ENCODE measurements at places on chromosomes 5 and 9. TPM values are rescaled to one million over a fixed set of nuclear protein-coding genes. Genes with fewer than 3 reads are reported as not detected.

DNA sequence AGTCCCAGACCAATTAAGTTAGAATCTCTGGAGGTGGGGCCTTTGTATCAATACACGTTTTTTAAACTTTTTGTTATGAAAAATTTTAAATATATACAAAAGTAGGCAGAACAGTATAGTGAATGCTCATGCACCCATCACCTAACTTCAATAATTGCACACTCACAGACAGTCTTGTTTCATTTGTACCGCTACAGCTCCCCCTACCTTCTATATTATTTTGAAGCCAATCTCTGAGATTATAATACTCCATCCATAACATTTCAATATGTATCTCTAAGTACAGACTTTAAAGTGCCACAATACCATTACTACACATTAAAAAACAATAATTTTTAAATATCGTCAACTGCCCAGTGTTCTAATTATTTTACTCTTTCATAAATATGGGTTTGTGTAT is 32.9 kb downstream of the ISL1 start:
- no peak for DNase-seq
- H3K4me1 ChIP-seq = no peaks in the 10 kb centered on the region
- H3K27ac ChIP-seq = no peak overlapping the region
- H3K36me3 ChIP-seq = no peaks in the 10 kb centered on the region
- no peak overlapping the region for H3K4me3 ChIP-seq

- H3K27me3 ChIP-seq = no peaks in the 10 kb centered on the region
- H3K36me3 ChIP-seq = no peaks in the 10 kb centered on the region
- no peaks in the 10 kb centered on the region for H3K4me1 ChIP-seq
- H3K27ac ChIP-seq = no peak overlapping the region
Observed at GRCh38 chr5:58544926-58545325, 37.9 kb upstream of the RAB3C start.

- no peak for DNase-seq
- no peaks in the 10 kb centered on the region for H3K4me1 ChIP-seq
- no peaks in the 10 kb centered on the region for H3K27me3 ChIP-seq
- H3K36me3 ChIP-seq = no peaks in the 10 kb centered on the region
Observed at GRCh38 chr5:91787718-91788117, 404.6 kb upstream of the ARRDC3 start.

- H3K27me3 ChIP-seq = no peaks in the 10 kb centered on the region
- no peak overlapping the region for H3K4me3 ChIP-seq
- no peaks in the 10 kb centered on the region for H3K36me3 ChIP-seq
- H3K27ac ChIP-seq = no peak overlapping the region
- DNase-seq = no peak
Observed at GRCh38 chr5:155807884-155808576, 518.9 kb upstream of the SGCD start.

DNA sequence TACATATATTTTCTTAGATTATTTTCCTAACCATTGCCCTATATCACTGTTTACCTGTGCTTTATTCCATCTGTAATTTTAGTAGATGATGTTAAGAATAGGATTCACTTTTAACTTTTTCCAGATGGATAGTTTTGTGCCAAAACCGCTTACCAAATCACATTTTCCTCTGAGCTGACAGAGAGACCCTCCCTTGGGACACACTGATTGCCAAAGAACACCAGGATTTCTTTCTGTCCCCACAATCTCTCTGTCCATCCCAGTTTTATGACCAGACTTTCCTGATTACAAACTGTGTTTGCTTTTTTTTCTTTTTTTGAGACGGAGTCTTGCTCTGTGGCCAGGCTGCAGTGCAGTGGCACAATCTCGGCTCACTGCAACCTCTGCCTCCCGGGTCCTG is 81.3 kb upstream of the SPATA31C2 start:
- no peaks in the 10 kb centered on the region for H3K36me3 ChIP-seq
- no peak overlapping the region for H3K27ac ChIP-seq
- no peak for DNase-seq
- H3K27me3 ChIP-seq = no peaks in the 10 kb centered on the region
- H3K4me3 ChIP-seq = no peak overlapping the region
- H3K4me1 ChIP-seq = no peaks in the 10 kb centered on the region

DNA sequence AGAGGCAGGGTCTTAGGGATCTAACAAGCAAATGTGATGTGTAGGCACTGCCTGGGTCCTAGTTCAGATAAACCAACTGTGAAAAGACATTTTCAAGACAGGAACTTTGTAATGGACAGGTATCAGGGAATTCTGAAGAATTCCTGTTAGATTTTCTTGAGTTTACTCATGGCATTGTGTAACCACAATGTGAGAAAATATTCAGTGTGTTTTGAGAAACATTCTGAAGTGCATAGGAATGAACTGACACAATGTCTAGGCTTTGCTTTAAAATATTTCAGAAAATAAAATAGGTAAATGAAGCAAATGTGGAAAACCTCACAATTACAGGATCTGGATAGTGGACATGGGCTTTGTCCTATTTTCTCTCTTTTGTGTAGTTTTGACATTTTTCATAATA is 15.2 kb upstream of the AFAP1L1 start:
- no peak for DNase-seq
- H3K4me3 ChIP-seq = no peak overlapping the region
- H3K27ac ChIP-seq = no peak overlapping the region
- no peaks in the 10 kb centered on the region for H3K27me3 ChIP-seq

DNA sequence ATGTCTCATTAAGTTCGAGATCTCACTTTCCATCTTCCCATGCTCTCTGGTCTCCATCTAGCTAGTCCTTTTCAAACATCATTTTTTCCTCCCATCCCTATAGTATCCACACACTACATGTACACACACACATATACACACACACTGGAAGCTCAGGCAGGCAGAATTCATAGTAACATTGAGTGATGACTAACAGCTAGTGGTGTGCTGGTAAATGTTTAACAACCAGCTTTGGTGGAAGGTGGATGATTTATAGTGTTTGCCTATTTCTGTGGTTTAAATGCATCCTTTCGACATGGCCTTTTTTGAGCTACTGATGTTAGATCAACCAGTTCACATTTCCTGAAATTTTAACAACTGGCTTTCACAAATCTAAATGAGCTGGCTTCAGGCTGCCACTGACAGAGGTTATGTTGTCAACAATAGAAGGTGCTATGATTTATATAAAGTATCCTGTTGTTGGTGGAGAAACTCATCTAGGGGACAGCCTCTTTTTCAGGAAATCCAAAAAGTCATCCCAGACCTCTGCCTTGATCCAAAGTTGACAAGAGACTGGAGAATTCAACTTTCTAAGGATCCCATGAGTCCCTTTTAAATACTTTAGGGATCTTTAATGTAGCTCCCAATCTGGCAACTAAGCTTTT is 117.8 kb downstream of the CCDC192 start:
- H3K36me3 ChIP-seq = no peaks in the 10 kb centered on the region
- H3K27me3 ChIP-seq = no peaks in the 10 kb centered on the region
- H3K27ac ChIP-seq = no peak overlapping the region
- no peak for DNase-seq
- no peak overlapping the region for H3K4me3 ChIP-seq
- H3K4me1 ChIP-seq = peaks cover 30% of the 10 kb centered on the region

DNA sequence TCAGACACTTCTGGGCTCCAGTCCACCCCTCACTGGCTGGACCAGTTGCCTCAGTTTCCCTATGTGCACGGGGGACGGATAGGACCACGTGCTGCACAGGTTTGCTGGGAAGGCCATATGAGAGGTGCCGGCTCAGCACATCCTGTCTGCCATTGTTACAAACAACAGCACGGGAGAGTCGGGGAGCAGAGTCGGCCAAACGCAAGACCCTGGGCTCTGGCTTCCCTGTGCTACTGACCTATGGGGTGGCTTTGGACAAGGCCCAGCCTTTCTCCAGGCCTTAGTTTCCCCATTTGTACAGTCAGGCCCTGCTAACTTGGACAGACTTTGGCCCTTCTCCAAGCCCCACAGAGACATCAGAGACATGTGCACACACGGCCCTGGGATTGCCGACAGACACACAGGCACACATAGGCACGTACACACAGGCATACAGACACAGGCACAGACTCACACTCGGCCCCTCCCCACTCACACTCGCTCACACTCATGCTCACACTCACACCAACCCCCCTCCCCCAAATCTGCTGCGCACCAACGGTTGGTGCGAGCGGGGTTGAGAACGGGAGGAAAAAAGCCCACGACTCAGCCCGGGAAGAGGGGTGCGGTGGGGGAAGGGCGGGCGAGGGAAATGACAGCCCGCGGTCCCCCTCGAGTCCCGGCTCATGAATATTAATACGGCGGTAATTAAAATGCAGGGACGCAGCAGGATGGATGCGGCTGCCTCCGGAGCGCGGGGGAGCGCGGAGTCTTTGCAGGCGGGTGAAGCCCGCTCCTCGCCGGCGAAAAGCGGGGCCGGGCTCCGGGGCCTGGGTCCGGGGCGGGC is 133.0 kb downstream of the C9orf50 start:
- peaks cover 15% of the 10 kb centered on the region for H3K36me3 ChIP-seq
- peaks cover 89% of the 10 kb centered on the region for H3K4me1 ChIP-seq
- H3K27ac ChIP-seq = peak overlapping the region; percentile 99
- H3K27me3 ChIP-seq = no peaks in the 10 kb centered on the region
- H3K4me3 ChIP-seq = peak overlapping the region; percentile 42

DNA sequence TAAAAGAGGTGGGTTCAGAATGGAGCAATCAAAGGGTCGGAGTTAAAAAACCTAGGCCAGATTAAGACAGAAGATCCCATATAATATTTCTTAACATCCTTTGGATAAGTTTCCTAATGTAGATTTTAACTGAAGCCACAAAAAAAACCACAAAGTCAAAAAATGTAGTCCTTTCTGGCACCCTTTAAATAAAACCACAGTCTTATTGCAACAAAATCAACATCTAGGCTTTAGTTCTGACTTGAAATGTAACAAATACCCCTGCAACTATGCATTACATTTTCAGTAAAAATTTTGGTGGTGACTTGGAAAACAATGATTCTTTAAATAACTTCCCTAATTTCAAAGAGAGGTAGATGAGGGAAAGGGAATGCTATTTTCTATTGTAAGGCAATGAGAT is 109.2 kb downstream of the PSAT1 start:
- no peak overlapping the region for H3K4me3 ChIP-seq
- peaks cover 4% of the 10 kb centered on the region for H3K27me3 ChIP-seq
- no peak for DNase-seq
- no peak overlapping the region for H3K27ac ChIP-seq

MSX2 gene
- 0.16 TPM for polyA plus RNA-seq

OMD gene
- 1.0 TPM for polyA plus RNA-seq

SHC3 gene
- polyA plus RNA-seq = 1.8 TPM

MPDZ gene
- polyA plus RNA-seq = 3.6 TPM

UGCG gene
- 20.7 TPM for polyA plus RNA-seq

SELENOP gene
- polyA plus RNA-seq = 328 TPM
